ENCODE measurements at places on chromosomes 3 and 15. TPM values are rescaled to one million over a fixed set of nuclear protein-coding genes. Genes with fewer than 3 reads are reported as not detected.

DNA sequence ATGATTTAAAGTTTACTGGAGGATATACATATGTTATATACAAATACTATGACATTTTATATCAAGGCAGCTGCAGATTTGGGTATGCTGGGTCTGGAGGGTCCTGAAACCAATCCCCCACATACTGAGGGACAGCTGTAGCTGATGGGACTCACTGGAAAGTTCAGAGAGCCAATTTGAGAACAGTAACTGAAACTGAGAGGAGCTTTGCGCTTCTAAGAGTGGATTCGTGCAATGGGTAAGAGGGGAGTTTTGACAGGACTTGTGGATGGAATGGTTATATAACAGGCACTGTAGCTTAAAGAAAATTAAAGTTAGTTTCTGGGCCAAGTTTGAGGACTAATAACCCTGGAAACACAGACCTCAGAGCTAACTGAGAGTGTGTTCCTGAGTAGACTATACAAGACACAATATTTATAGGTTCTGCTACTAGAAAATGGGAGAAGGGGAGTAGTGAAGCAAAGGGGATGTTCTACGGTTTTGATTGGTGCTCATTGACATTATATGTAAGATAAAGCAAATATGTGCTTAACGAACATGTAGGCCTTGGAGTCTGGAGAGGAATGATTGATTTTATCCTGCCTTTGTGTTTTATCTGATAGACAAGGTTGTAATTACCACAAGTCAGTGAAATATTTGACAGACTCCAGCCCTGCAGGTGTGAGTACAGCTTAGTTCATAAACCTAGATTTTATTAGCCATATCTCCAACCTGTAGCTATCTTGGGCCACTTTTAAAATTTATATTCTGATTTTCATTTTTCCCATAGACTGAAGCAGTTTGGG lies 4.8 kb upstream of the ZMAT3 start:
- DNase-seq: no peak

GRCh38 chr3:57919987-57920386 lies 88.2 kb upstream of the FLNB start:
- no peak for DNase-seq

GRCh38 chr3:15326673-15327072 lies 5.7 kb downstream of the SH3BP5 start:
- no peak for DNase-seq

DNA sequence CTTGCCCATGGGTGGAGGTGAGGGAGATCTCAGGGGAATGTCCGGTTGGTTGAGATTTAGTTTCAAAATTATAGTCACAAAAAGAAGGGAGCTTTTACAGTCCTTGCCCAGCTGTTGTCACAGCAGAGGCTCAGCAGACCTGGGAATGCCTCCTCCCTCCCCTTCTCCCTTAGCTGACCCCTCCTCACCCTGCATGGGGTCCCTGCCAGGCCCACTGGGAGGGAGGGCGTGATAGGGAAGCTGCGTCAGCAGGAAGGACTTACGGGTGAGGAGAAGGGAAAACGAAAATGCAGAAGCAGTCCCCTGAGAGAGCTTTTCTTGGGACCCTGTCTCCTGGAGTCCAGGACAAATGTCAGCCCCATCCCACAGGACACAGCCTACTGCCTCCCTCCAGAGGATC lies 18.9 kb downstream of the SCN5A start:
- no peak for DNase-seq

GRCh38 chr3:189944285-189945145 lies 176.2 kb downstream of the P3H2 start:
- DNase-seq: no peak

DNA sequence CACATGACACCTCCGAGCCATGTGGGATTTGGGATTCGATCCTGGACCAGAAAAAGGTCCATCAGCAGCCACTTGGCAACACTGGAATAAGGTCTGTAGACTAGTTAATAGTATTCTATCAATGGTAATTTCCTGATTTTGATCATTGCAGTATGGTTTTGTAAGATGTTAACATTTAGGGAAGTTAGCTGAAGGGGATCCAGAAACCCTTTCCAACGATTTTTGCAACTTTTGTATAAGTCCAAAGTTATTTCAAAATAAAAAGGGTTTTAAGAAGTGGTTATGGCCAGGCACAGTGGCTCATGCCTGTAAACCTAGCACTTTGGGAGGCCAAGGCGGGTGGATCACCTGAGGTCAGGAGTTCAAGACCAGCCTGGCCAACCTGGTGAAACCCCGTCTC lies 10.2 kb downstream of the BDH1 start:
- no peak for DNase-seq

DNA sequence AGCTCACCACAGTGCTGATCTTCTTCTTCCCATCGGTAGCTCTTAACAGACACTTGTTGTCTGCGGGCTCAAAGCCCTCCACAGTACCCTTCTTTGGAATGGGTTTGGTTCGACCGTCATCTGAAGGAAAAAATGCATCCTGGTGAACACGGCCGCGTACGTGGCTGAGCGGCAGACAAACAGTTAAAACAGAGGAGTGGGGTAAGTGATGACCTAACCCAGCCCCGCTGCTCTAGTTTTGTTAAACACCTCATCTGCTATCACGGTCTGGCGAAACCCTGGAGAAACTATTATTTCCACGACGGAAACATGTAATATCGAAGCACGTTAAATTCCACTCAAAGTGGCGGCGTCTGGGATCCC lies 725 bp downstream of the SRP14 start:
- DNase-seq: no peak

- DNase-seq: no peak
These were observed 10.2 kb downstream of the EIF2A start for GRCh38 chr3:150556792-150557191.

- DNase-seq: no peak
These were observed 37.2 kb downstream of the TIGIT start for GRCh38 chr3:114331007-114331406.

The ITIH1 gene
- total RNA-seq: not detected

The GOLGA6L10 gene
- 2.4 TPM for total RNA-seq

The NPAP1 gene
- total RNA-seq: not detected

The RETNLB gene
- total RNA-seq: not detected

The SLC24A5 gene
- not detected for total RNA-seq

All from CD4-positive, alpha-beta memory T cell (primary cell).